ENCODE measurements at places on chromosomes 11 and 22.

- DNase-seq = no peak
Observed at GRCh38 chr22:44389926-44390612, 77.3 kb upstream of the SHISAL1 start.

DNA sequence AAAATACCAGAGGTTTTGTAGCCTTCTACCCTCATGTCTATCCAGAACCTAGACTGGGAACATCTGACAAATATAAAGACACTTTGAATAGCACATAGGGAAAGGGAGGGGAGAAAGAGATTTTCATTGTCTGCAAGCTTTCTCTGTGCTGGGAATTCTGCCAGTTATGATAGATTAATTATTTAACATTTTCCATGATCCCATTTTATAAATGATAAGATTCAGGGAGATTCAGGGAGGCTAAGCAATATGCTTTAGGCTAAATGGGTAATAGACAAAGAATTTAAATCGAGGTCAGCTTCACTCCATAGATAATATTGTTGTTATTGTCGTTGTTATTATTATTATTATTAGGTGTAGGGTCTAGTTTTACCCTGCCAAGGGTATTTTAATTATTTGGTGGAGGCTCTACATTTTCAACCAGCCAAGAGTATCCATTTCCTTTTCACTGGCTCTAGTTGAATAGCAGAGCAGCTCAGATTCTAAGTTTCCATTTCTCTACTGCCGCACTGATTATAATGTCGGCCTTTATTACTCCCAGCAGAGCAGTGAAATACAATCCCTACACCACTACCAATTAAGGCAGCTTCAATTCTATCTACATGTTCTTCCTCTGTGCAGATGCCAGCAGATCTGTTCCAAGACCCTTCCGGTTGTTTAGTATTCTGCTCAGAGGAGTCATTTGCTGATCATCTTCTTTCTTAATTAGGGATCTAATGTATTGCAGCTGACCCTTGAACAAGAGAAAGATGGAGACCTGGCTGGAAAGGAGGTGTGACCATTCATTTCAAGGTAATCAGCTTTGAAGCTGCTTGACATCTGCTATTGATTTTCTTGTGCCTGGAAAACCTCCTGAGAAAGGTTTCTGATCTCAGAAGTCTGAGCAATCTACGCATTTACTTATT, 23.8 kb upstream of the SYN3 start:
- DNase-seq = no peak

- DNase-seq = no peak
Observed at GRCh38 chr11:41394521-41395195, 64.8 kb downstream of the LRRC4C start.

DNA sequence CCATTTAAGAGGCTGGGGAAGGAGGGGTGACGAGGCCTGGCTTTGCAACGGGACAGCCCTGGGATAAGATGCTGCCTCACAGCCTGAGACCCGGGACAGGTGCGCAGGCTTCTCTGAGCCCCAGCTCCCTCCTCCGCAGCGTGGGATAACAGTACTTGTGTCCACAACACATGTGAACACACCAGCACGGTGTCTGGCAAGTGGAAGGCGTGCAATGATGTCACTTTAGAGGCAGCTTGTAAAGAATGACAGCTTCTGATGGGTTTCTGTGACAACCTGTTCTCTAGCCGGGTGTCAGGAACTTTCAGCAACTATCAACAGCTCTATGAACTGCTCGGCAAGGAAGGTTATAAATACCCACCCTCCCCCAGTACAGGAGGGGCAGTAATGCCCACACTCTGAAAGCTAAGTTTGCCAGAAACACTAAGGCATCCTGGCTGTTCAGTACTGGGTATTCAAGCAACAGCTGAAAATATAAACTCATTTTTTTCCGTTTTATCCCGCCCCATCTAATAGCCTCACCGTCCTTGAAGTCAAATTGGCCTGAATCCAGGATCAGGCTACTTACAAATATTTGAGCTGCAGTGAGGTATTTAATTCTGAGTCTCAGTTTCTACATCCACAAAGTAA, 59.7 kb downstream of the MYH9 start:
- DNase-seq = no peak

GRCh38 chr11:72579816-72580641, 94.2 kb downstream of the PDE2A start:
- DNase-seq = no peak

GRCh38 chr11:82174610-82175009, 559.1 kb downstream of the FAM181B start:
- no peak for DNase-seq

DNA sequence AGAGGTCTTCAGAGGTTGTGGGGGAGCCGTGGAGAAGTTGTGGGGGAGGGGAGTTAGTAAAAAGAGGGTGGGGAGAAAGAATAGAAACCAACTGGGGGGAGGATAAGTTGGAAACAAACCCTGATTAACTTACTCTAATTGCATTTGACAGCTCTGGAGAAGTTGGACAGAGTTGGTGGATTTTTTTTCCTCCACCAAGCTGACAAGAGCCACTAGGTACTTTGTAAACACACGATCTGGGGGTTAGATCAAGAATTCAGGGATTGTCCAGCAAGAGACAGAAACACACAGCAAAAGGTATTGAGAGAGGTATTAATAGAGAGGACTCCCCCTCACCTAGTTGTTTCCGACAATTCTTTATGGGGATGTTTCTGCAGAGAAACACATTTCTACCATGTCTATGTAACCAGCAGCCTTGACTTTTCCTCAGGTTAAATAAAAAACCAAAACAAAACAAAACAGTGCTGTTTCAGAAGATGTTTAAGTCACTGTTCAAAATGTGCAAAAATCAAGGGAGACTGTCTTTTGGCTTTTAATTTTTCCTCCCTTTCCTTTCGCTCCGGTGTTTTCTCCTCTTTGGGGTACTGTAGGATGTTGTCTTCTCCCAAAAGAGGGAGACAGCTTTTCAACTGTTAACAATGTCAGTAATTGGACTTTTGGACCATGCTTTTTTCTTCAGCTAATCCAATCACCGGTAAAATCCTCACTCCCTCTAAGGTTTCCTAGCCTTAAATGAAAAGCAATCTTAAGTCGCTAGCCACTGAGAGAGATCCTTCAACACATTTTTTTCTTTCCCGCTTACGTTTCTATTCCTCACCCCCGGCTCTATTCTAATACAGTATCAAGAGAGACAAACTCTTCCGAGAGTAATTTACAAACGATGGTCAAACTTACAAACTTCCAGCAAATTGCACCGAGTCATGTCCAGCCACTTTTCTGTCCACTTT, 708 bp downstream of the MAML2 start:
- no peak for DNase-seq

DNA sequence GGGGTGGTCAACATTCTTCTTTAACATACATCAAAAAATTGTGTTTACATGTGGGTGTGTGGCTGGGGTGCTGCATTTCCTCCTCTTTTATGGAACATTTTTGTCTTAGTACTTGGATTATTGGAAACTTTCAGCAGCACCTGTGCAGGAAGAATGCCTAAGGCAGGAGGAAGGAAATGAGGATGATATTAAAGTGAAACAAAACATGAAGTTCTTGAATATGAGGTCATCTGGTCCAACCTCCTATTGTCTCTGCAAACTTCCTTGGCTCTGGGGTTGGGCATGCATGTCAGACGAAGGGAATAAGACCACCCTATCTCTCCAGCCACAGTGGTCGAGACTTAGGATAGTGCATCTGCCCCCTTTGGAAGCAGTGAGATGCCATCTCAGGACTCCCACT, 20.6 kb upstream of the OR9Q1 start:
- no peak for DNase-seq

GRCh38 chr11:71251151-71251721, 1.1 kb downstream of the SHANK2 start:
- DNase-seq = no peak

- no peak for DNase-seq
Observed at GRCh38 chr11:77660947-77661346, 23.4 kb upstream of the CLNS1A start.

DNA sequence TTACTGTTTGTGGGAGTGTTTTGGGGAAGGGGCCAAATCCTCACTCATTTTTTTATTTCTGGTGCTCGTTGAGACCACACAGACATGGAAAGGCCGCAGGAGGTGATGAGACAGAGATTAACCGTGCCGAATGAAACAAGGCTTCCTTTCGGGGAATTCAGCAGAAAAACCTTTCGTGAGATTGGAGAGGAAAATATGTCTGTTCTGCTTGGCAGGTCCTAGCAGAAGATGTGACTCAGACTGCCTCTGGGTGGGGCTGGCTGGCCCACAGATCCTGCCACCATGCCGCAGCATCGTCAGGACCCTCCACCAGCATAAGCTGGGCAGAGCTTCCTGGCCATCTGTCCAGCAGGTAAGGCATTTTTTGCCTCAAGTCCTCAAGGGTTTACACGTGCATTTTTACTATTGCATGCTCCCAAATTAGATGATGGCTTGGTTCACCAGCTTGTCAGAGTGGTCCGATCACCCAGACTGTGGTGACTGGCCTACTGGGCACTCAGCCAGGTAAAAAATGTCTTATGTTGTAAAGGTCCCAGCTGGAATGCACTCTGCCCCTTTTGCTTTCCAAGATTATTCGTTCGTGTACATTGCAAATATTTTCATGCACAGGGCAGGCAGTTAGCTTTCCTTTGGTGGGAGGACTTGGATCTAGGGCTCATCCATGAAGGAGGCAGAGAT, 1.5 kb downstream of the DDB2 start:
- DNase-seq = no peak

- no peak for DNase-seq
Observed at GRCh38 chr11:78164471-78164870, 24.0 kb downstream of the KCTD21 start.

GRCh38 chr11:64165842-64166635, at the start of gene MACROD1:
TSS of gene MACROD1 (minus strand) at chr11:64166113. CDS start at chr11:64165994, 119 bp downstream.
- DNase-seq = peak; percentile 42

DNA sequence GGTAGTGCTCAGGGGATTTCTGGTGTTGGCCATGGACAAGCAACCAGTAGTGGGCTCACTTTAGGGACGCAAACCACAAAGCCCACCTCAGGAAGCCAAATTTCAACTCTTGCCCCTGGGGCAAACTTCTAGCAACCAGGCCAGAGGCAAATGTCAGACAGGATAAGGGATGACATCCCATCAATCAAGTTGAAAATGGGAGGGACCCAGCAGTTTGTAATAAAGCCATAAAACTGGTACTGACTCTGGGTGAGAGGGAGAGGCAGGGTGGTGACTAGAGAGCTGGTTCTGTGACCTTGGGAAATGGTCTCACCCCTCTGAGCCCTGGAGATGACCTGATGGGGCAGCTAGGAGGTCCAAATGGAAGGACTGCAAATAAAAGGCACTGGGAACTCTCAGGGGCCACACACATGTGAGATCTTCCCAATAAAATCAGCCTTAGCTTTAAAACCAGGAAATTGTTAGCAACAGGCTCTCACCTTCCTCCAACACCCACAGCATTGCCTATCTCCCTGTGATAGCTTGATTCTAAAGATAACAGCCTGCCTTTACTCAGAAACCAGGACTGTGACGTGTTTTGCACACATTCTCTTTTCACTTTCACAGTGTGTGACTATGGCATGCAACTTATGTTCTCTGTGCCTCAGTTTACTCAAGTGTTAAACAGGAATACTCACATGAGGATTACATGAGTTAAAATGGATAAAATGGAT, 6.4 kb upstream of the TBC1D10A start:
- no peak for DNase-seq

GRCh38 chr11:126628790-126629621, 273.5 kb downstream of the ST3GAL4 start:
- no peak for DNase-seq

GRCh38 chr22:40463683-40464082, 93.3 kb downstream of the SGSM3 start:
- no peak for DNase-seq

- DNase-seq = peak; percentile 48
Observed at GRCh38 chr11:116427903-116428637, 344.7 kb downstream of the BUD13 start.

GRCh38 chr22:40200795-40201530, 23.2 kb downstream of the TNRC6B start:
- no peak for DNase-seq

DNA sequence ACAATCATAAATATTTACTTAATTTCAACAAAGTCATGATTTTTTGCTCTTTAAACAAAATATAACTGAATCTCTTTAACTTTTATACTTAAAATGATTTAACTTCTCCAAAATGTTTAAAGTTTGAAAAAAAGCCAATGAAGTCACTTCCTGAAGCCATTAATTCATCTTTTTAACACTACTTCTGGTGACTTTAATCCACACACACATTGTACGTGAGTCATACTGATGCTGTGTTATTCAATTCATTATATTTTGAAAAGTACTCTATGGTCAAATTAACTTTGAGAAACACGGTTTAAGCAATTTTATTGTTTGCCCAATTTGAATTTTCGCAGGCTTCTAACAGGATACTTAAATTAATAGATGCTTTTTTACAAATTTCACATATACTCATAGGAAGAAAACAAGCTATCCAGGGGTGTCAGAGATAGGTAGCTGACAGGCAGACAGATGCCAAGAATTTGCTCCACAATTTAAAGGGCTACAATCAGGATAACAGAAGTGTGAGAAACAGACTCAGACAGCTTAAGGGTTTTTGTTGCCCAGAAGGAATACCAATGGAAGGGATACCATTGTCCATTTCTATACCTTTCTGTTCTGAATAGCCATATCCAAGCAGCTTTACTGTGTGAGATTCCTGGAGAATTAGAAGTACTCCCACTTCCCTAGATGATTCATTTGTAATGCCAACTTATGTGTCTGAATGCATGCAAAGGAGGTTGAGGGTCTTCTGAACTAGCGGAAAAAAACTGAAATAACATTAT, 118.4 kb downstream of the RBFOX2 start:
- no peak for DNase-seq

DNA sequence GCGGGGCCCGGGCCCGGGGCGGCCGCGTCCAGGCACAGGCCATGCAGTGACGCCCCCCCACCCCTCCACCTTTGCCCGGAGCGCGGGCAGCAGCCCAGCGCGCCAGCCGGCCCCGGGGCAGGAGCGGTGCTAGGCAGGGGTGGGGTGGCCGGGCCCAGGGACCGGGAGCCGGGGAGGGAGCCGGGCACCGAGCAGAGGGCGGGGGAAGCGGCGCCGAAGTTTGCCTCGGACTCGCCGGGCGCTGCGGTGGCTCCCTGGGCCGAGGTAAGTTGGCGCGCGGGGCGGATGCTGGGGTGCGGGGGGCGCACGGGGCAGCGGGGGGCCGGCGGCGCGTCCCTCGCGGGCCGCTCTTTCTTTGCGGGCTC, 332 bp downstream of the TEAD1 start:
- DNase-seq = no peak
